ENCODE measurements at places on chromosomes 16 and 17.

DNA sequence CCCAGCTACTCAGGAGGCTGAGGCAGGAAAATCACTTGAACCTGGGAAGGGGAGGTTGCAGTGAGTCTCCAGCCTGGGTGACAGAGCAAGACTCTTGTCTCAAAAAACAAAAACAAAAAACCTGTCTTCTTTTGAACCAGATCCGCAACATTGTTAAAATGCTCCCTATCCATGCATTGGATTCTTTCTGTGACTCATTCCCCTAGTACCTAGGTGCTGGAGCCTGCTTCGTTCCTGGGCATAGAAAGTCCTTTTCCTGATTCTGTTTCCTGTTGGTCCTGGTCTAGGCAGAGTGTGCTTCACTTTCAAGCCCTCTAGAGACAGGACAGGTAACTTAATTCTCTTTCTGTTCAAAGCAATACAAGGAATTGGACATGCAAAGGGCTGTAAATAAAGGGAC, 5.2 kb downstream of the EPN2 start:
- DNase-seq: no peak

- no peak for DNase-seq
Observed at GRCh38 chr17:64773836-64774761, 112.0 kb upstream of the SMURF2 start.

DNA sequence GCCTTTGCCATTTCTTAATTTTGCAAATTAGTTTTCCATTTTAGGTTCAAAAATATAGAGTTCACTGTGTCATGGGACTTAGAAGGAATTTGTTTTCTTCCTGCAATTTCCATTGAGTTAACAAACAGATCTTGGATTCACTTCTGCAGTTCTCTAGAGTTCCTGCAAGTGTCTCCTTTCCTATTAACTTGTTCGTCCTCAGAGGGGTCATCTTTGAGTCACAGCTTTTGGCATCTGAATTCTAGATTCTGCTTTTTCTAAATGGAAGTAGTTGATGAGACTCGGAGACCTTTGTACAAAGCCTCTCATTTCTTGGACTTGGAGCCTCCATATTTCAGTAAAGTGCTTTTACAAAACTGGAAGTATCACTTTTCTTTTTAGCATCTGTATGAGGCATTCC, 323.3 kb downstream of the BCAS3 start:
- no peak for DNase-seq

DNA sequence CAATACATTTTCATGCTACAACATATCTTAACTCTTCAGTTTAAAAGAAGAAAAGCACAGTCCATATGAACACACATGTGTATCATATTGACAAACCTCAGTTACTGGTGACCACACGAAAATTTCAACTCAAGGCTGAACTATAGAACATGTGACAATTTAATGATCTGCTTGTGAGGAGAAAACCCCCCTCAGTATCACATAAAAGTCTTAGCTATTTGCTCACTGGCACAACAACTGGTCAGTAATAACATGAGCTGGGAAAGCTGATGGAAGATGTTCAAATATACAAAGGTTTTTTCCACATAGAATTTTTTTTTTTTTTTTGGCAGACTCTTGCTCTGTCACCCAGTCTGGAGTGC, 19.5 kb downstream of the ZNF652 start:
- DNase-seq: no peak

GRCh38 chr16:11715246-11715947, 27.3 kb downstream of the TXNDC11 start:
- no peak for DNase-seq

- DNase-seq: no peak
Observed at GRCh38 chr16:70416748-70417616, 21.9 kb downstream of the ST3GAL2 start.

DNA sequence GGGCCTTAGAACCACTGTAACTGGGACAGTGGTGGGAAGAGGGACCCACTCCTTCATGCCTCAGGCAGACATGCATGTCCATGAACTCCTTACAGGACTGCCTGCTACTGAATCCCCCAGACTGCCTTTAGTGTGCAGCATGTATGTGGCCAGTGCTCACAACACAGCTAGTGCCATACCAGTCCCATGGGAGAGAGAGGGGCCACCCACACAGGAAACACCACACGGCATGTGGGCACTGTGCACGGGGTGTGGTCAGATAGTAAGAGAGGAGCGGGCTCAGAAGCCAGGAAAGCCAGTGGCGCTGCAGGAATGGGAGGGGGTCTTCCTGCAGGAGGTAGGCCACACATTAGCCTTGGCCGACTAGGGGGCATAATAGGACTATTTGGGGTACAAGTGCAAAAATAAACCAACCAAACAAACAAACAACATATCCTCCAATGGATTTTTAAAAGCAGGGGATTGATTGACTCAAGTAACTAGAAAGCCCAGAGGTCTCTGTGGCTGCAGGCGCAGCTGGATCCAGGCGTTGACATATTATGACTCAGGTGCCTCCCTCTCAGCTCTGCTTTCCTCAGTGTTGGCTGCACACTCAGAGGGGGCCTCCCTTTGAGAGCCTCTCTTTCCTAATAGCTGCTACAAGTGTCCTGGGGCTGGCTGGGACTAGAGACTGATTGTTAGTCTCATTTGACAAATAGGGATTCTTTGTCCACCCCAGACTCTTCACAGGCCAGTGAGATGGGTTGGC, 104.4 kb downstream of the AMFR start:
- no peak for DNase-seq

GRCh38 chr16:74650966-74651567, 15.6 kb downstream of the RFWD3 start:
- no peak for DNase-seq

DNA sequence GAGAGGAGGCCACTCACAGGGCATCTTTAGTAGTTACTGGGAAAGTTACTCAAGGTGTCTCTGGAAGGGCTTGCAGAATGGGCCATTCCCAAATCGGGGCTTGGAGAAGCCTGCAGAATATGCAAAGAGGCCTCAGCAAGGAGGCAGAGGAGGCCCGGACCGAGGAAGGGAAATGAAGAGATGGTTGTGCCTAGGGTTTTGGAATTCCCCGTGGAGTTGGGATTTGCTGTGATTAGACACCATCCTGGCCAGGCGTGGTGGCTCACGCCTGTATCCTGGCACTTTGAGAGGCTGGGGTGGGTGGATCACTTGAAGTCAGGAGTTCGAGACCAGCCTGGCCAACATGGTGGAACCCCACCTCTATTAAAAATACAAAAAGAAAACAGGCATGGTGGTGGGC, 193.0 kb downstream of the IRF8 start:
- no peak for DNase-seq

- no peak for DNase-seq
Observed at GRCh38 chr17:2042390-2042847, 597 bp downstream of the OVCA2 start.

DNA sequence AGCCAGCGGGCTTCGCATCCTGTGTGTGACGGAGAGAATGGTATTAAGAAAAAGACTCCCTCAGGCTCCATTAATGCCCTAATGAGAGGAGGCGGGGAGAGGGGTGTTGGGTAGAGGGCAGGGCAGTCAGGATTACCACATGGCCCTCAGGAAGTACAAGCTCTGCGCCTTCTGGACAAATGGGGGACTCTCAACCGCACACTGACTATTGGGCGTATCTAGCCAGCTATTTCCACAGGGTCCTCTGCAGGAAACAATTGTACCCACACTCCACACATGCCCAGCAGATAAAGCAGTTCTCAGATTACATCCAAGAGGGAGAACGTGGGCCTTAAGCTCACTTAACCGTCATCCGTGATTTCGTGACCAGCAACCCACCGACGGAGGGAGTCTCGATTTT, 14.7 kb downstream of the NXN start:
- DNase-seq: no peak

- no peak for DNase-seq
Observed at GRCh38 chr16:49698931-49699840, 156.7 kb downstream of the ZNF423 start.

Data from stimulated activated CD4-positive, alpha-beta T cell treated with anti-CD3 and anti-CD28 coated beads, Interleukin-4, amount 100 ng/mL, for 24 hours (primary cell).